Metanephros (tissue), 2 donors: ENCODE measurements at places on chromosomes 6 and 20. TPM values are rescaled to one million over a fixed set of nuclear protein-coding genes. Genes with fewer than 3 reads are reported as not detected.

The MAS1L gene
- not detected for total RNA-seq

The OVOL2 gene
- total RNA-seq, result 1.7 TPM

The GSTA1 gene
- 1.4 TPM for total RNA-seq

The POLR1H gene
- 36.4 TPM for total RNA-seq

The LY6G6C gene
- total RNA-seq, result not detected

The GSTA3 gene
- not detected for total RNA-seq

The CDH26 gene
- 6.4 TPM for total RNA-seq

The EPHA7 gene
- 29.5 TPM for total RNA-seq

The L3MBTL3 gene
- total RNA-seq, result 13.1 TPM

The GJA1 gene
- 45.8 TPM for total RNA-seq

The KCNB1 gene
- total RNA-seq, result 0.70 TPM

The FERMT1 gene
- 5.4 TPM for total RNA-seq

The CCN6 gene
- total RNA-seq, result 1.1 TPM

The ELOVL4 gene
- 2.3 TPM for total RNA-seq

The C20orf202 gene
- 0.47 TPM for total RNA-seq

The SLPI gene
- 2.8 TPM for total RNA-seq

The CAGE1 gene
- total RNA-seq, result not detected

The RBBP9 gene
- 21.1 TPM for total RNA-seq

The RNF217 gene
- total RNA-seq, result 33.4 TPM

The TREML1 gene
- total RNA-seq, result 2.2 TPM

The PRL gene
- total RNA-seq, result 0.58 TPM

The CRISP2 gene
- 0.18 TPM for total RNA-seq
